Activated T-cell treated with anti-CD3 and anti-CD28 coated beads for 24 hours (primary cell): ENCODE measurements at places on chromosomes 16 and 17.

GRCh38 chr17:32876417-32877163, at the start of gene MYO1D:
TSS of gene MYO1D (minus strand) at chr17:32877124. CDS start at chr17:32876872, 252 bp downstream.
- peak; percentile 50 for DNase-seq

DNA sequence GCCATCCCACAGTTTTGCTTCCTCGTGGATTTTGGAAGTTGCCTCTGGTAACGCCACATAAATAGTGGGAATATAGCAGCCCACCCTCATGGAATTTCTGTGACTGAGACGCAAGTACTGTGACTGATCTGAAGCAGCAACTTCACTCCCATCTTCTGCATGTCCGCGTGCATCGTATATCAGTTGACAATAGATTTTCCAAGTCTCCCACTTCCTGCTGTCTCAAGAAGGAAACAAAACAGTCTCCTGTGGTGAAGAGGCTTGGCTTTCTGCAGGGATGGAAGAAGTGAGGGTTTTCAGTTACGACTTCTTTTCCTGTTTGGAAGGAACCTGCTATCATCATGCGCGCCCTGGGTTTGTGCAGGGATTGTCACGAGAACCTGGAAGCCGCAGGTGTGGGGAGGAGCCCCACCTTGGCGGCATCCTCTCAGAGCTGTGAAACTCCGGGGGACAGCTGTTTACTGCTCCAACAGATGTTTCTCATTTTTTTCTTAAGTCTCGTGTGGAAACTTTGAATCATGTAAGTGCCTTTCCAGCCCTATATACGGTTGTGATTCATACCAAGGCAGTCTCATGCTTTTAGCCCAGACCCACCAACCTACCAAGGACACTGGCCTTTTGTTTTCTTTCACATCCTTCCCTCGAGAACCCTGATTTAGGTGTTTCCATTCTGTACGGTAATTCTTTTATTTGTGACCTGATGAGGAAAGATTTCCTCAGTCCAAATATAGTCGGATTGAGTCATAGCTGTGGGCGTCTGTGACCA, 57.5 kb downstream of the WIPI1 start:
- DNase-seq, result peak; percentile 39

DNA sequence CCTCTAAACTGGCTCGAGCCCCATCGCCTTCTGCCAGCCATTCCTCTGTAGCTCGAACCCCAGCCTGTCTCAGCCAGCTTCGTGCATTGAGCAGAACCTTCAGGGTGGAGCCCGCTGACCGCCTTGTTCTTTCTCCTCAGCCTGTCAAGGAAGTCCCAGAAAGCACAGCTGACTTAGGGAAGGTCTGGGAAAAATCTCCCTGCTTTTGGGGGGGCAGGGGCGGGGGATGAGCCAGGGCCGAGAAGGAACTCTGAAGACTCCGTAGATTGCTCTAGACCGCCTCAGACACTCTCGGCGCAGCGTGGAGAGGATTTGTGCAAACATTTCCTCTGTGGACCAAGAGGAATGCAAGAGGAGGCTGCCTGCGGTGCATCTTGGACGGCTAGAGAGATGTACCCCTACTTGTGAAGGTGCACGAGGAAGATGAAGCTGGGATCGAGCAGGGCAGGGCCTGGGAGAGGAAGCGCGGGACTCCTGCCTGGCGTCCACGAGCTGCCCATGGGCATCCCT, at the start of gene GLP2R:
GLP2R (plus strand) TSS at position 284 of the 510 bp plus-strand sequence; CDS start at position 424, 140 bp downstream.
- DNase-seq, result no peak

DNA sequence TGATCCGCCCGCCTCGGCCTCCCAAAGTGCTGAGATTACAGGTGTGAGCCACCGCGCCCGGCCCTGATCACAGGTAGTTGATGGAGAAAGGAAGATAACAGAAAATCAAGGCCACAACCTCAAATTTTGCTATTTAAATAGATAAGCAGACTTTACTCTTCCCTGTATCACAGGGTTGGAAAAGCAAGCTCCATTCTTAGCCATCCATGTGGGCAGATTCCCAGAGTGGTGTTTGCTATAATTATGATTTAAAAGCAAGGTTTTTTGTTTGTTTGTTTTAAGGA, 44.4 kb downstream of the TUBD1 start:
- no peak for DNase-seq

DNA sequence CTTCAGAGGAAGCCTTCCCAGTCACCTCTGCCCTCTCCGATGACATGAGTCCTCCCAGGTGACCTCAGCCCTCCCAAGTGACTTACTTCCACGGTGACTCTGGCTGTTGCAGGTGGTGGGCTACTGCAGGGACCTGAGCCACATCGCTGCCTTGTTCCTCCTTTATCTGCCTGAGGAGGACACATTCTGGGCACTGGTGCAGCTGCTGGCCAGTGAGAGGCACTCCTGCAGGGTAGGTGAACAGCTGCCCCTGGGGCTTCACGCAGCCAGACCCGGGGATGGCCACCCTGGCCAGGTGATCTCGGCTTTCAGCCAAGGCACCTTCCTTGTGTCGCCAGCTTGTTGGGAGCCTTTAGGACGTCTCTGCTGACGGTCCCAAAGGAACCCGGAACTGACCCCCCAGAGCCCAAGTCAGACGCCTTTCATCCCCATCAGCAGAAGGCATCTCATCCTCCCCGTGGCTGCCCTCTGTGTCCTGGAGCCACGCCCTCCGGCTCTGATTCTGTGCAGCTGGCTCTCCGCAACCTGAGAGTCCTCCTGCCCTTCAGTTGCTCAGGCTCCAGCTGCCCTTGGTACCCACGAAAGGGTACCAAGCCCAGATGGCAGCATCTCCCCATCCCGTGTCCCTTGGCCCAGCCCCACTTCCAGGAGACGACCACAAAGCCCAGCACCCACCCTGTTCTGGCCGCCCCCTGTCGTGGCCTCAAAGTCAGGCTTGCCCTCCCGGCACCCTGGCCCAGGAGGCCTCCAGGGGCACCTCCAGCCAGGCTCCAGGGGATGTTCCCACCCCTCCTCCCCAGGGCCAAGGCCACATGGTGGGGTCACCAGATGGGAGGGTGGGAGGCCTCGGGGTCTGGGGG, 81.7 kb downstream of the GOSR1 start:
- DNase-seq, result no peak

DNA sequence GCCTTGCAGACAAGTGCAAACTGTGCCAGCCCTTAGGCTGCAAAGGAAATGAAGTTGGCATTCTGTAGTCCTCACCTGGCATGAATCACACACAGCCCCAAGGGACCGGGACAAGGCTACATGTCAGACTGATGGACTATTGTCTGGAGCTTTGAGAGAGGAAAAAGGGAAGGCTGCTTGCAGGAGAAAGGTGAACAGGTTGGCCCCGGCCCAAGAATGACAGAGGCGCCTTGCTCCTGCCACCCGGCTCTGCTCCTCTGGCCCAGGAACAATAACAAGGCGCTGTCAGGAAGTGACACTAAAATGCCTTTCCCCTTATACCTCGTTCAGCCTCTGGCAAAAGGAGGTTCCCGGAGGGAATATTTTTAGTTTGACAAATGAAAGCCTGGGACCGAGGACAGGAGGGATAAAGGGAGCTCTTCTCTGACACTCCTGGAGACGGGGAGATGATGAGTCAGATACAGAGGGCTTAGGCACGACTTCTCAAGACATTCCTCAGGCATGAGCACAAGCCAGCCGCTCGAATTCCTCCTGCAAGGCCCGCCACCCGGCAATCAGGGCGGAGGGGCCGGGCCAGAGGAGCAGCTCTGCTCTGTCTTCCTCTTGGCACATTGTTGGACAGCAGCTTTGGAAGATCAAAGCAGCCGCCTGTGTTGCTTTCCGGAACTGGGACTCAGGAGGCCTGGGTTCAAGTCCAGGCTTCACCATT, 105.8 kb downstream of the NOG start:
- no peak for DNase-seq

- no peak for DNase-seq
Observed at GRCh38 chr17:7557775-7558543, 591 bp upstream of the TNFSF13 start.

GRCh38 chr17:82232322-82232820, 3.5 kb downstream of the SLC16A3 start:
- no peak for DNase-seq

GRCh38 chr17:76702076-76702475, 8.7 kb downstream of the MXRA7 start:
- DNase-seq, result no peak

- no peak for DNase-seq
Observed at GRCh38 chr17:41657936-41658335, 30.7 kb upstream of the EIF1 start.

- no peak for DNase-seq
Observed at GRCh38 chr16:72908362-72909167, 139.4 kb downstream of the ZFHX3 start.

DNA sequence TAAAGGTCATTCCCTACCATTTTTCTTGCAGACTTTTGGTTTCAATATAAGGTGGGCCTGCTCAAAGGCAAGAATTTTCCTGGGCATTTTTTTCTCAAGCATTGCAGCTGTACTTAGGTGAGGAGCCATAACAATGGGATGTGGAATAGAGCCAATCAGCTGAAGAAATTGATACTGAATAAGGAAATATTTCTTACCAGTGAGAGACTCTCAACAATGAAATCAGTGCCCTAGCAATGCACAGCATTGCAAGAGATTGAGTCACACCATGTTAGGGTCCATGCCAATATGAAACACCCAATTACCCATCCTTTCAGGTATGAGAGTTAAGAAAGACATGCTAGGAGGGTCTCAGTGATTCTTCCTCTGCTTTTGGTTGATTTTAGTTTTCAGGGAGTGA, 237.6 kb downstream of the SOX9 start:
- no peak for DNase-seq

- DNase-seq, result no peak
Observed at GRCh38 chr17:76136276-76137000, 4.6 kb downstream of the FOXJ1 start.

DNA sequence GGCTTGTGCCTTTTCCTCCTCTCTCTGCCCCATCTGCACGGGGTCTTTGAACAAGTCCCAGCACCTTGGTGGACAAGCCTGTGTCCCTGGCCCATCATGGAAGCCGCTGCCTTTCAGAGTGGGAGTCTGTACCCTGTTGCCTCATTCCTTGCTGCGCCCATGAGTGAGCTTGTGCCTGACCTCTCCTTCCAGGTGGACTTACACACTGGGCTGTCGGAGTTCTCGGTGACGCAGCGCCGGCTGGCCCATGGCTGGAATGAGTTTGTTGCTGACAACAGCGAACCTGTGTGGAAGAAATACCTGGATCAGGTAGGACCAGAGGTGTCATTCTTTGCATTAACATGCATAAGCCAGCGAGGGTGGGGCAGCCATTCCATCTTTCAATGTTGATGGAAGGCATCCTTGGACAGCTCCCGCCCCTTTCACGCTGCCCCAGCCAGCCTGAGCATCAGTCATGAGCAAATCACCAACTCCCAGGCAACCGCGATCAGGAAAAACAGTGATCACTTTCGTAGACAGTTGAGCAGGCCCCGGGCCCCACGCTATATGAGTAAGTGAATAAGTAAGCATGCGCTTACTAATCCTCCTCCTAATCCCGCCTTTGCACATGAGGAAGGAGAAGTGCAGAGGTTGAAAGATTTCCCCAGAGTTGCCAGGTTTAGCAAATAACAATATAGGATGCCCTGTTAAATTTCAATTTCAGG, 36.8 kb downstream of the ATP2C2 start:
- no peak for DNase-seq

GRCh38 chr17:57744195-57745170, 616 bp downstream of the CCDC182 start:
- no peak for DNase-seq

- no peak for DNase-seq
Observed at GRCh38 chr16:67884684-67885083, at the start of gene NRN1L. TSS of gene NRN1L (plus strand) at chr16:67884885. CDS start at chr16:67884904, 19 bp downstream.

GRCh38 chr17:66637491-66637890, 197.4 kb upstream of the CACNG5 start:
- no peak for DNase-seq

GRCh38 chr17:44438636-44439035, 49.2 kb upstream of the ITGA2B start:
- no peak for DNase-seq

DNA sequence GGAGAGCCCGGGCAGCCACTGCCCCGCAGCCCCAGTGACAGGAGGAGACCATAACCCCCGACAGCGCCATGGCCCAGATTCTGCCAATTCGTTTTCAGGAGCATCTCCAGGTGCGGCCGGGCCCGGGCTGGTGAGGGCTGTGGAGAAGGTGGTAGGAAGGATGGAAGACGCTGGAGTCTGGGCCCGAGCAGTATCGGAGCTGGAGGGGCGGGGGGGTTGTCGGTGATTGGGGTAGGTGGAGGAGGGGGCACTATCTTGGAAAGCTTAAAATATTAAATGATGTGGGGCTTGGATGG, 317 bp downstream of the CLTC start:
- DNase-seq, result no peak

GRCh38 chr16:12097523-12098428, 121.2 kb downstream of the SNX29 start:
- no peak for DNase-seq

- DNase-seq, result no peak
Observed at GRCh38 chr16:852451-853185, 52.1 kb upstream of the GNG13 start.

- DNase-seq, result no peak
Observed at GRCh38 chr16:50909831-50910735, 168.2 kb downstream of the CYLD start.

GRCh38 chr17:69743091-69743490, 328.6 kb downstream of the MAP2K6 start:
- DNase-seq, result no peak

GRCh38 chr16:52705122-52705521, 158.2 kb upstream of the TOX3 start:
- no peak for DNase-seq

DNA sequence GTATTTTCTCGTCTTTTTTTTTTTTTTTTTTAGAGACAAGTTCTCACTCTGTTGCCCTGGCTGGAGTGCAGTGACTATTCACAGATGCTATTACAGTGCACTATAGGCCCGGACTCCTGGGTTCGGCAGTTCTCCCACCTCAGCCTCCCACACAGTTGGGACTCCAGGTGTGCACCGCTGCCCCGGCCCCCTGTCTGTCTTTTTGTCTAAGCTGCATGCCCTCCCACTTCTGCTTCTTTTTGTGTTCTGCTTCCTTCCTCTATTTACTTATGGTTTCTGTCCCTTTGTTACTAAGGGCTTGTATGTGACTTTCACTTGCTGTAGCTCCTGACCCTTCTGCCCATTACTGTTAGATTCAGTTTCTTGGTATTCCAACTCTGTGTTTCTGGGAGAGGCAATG, 20.5 kb downstream of the SLC7A6 start:
- no peak for DNase-seq

DNA sequence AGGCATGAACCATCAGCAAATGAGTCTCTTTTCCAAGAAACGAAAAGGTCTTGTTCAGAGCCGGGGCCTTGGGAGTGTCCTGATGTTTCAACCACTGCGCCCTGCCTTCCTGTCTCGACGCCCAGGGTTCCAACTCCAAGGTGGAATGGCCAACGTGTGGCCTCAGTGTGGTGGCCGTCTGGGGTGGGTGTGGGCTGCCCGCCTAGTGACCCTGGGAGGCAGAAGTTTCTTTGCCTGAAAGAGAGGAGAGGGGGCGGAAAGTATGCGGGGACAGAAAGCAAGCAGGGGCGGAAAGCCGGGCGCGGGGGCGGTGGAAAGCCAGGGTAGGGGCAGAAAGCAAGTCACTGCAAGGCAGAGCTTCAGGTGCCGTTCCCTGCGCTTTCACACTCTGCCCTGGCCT, 4.1 kb downstream of the MSRB1 start:
- DNase-seq, result no peak

- DNase-seq, result no peak
Observed at GRCh38 chr17:12521416-12521815, 144.3 kb upstream of the MYOCD start.

- DNase-seq, result no peak
Observed at GRCh38 chr16:73412416-73412815, 364.5 kb upstream of the ZFHX3 start.

- DNase-seq, result no peak
Observed at GRCh38 chr16:56151621-56152020, 39.7 kb upstream of the GNAO1 start.

- DNase-seq, result no peak
Observed at GRCh38 chr16:68259007-68259825, 5.1 kb upstream of the SLC7A6 start.

- DNase-seq, result no peak
Observed at GRCh38 chr16:80602894-80603293, 62.1 kb downstream of the DYNLRB2 start.
